Astrocyte (in vitro differentiated cells and primary cell): ENCODE measurements at places on chromosomes 3 and 15.
A peak's percentile ranks its signal among the peaks of the same experiment; 100 is the strongest.

GRCh38 chr3:129112308-129113052 is 9.1 kb downstream of the RAB43 start:
- H3K27me3 ChIP-seq = no peaks in the 10 kb centered on the region
- peaks cover 9% of the 10 kb centered on the region for H3K36me3 ChIP-seq
- peaks cover 5% of the 10 kb centered on the region for H3K4me1 ChIP-seq
- no peak overlapping the region for H3K27ac ChIP-seq
- no peak for DNase-seq

- peak; percentile 95 for DNase-seq
- peak overlapping the region; percentile 20 for H3K27ac ChIP-seq
- no peak overlapping the region for H3K4me3 ChIP-seq
- H3K4me1 ChIP-seq = peaks cover 11% of the 10 kb centered on the region
Observed at GRCh38 chr3:7875925-7876324, 625.7 kb upstream of the LMCD1 start.

GRCh38 chr3:193194371-193194770 is 46.7 kb upstream of the PLAAT1 start:
- H3K4me3 ChIP-seq = no peak overlapping the region
- no peaks in the 10 kb centered on the region for H3K4me1 ChIP-seq
- no peak for DNase-seq
- H3K27ac ChIP-seq = no peak overlapping the region
- no peaks in the 10 kb centered on the region for H3K27me3 ChIP-seq
- H3K36me3 ChIP-seq = no peaks in the 10 kb centered on the region

- no peak overlapping the region for H3K27ac ChIP-seq
- H3K36me3 ChIP-seq = no peaks in the 10 kb centered on the region
- no peak overlapping the region for H3K4me3 ChIP-seq
- no peaks in the 10 kb centered on the region for H3K4me1 ChIP-seq
- no peak for DNase-seq
Observed at GRCh38 chr15:67571648-67572415, 29.3 kb downstream of the MAP2K5 start.

DNA sequence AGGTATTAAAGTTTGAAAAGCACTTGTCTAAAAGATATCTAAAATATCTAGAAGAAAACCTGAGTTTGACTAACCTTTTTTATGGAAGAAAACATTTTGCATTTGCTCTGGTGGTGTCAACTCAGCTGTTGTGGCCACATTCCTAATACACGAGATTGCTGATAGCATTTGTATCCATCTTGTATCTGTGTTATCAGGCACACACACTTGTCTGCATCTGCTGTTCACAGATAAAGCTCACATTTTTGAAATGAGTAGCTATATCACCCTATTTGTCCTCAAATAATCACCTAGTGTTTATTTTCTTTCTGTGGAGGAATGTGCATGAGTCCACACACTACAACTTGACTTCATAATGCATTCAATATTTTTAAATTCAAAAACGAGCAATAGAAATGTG is 632.3 kb upstream of the NR2F2 start:
- no peak for DNase-seq
- no peaks in the 10 kb centered on the region for H3K36me3 ChIP-seq
- no peaks in the 10 kb centered on the region for H3K27me3 ChIP-seq
- H3K4me3 ChIP-seq = no peak overlapping the region
- H3K27ac ChIP-seq = no peak overlapping the region
- no peaks in the 10 kb centered on the region for H3K4me1 ChIP-seq

GRCh38 chr3:18066899-18067582 is 324.6 kb upstream of the TBC1D5 start:
- H3K4me1 ChIP-seq = peaks cover 5% of the 10 kb centered on the region
- H3K27me3 ChIP-seq = no peaks in the 10 kb centered on the region
- no peaks in the 10 kb centered on the region for H3K36me3 ChIP-seq
- DNase-seq = no peak
- H3K4me3 ChIP-seq = no peak overlapping the region

DNA sequence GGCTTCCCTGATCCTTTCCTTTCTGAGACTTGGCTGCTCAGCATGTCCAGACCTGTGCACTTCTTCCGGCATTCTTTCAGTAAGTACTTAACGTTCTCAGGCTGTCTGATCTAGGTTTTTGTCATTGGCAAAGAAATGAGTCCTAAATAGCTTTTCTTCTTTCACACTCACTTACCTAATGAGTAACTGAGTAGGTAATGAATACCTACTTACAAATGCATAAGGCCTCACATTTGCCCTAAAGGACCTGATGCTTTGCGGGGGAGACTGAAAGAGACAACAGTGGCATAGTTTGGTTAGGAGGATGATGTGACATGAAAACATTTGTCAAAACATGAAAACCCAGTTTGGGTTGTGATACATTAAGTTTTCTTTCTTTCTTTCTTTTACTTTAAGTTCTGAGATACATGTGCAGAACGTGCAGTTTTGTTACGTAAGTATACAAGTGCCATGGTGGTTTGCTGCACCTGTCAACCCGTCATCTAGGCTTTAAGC is 516.7 kb upstream of the CFAP20DC start:
- no peaks in the 10 kb centered on the region for H3K36me3 ChIP-seq
- peaks cover 10% of the 10 kb centered on the region for H3K4me1 ChIP-seq
- no peak for DNase-seq

GRCh38 chr3:160460033-160460432 is 10.4 kb upstream of the TRIM59 start:
- no peak for DNase-seq
- no peaks in the 10 kb centered on the region for H3K36me3 ChIP-seq
- H3K4me3 ChIP-seq = no peak overlapping the region
- H3K27me3 ChIP-seq = no peaks in the 10 kb centered on the region
- H3K4me1 ChIP-seq = no peaks in the 10 kb centered on the region

DNA sequence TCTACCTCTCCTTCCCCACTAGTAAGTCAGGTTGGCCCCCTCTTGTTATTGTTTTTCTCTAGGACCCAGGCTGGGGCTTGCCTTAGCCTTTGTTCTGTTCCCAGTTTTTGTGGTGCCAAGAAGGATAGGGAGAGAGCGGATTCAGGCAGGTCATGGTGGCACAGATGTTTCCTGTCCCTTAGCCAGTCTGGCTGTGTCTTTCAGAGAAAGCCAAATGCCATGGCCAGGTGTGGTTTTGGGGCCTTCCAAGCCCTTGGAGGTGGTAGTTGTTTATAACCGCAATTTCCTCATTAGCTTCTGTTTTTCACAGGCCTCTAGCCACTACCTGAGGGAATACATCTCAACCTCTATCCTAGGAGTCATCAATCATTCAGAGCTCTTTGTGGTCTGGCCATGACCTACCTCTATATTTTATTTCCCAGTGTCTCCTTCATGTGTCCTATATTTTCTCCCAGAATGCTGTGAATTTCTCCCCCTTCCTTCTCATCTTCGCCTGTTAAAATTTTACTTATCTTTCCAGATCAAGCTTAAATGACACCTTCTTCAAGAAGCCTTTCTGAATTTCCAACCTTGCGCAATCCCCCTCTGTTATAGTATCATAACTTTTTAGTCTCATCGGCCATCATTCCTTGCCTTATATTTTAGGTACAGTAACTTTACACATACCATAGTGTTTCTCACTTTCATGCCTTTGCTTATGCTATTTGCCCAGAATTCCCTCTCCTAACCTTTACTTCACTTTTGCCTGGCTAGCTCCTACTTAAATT is 38.2 kb downstream of the TIMP4 start:
- peaks cover 20% of the 10 kb centered on the region for H3K27me3 ChIP-seq
- H3K27ac ChIP-seq = no peak overlapping the region
- H3K4me1 ChIP-seq = no peaks in the 10 kb centered on the region
- no peak for DNase-seq

- H3K27ac ChIP-seq = no peak overlapping the region
- no peak for DNase-seq
- H3K4me1 ChIP-seq = no peaks in the 10 kb centered on the region
- H3K27me3 ChIP-seq = no peaks in the 10 kb centered on the region
Observed at GRCh38 chr3:78794431-78794830, 973.4 kb downstream of the ROBO1 start.

- H3K4me1 ChIP-seq = peaks cover 4% of the 10 kb centered on the region
- no peaks in the 10 kb centered on the region for H3K36me3 ChIP-seq
- no peak for DNase-seq
Observed at GRCh38 chr15:64354688-64355344, 1.2 kb downstream of the CSNK1G1 start.

DNA sequence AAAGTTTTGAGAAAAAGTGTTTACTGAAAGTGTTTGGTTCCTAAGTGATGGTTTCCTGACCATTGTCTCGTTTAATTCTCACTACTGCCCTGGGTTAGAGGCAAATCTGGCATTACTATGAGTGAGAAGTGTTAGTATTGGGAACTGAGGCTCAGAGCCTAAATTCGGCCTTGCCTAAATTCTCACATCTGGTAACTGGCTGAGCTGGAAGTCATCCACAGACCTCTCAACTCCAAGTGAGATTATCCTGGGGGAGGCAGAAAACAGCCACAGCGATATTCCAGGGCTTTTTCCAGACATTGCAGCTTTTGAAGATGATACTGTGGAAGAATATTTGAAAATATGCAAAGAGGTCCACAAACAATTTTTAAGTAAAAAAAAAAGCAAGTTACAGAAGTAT is 85.1 kb upstream of the TRA2B start:
- H3K4me1 ChIP-seq = peaks cover 17% of the 10 kb centered on the region
- H3K27ac ChIP-seq = no peak overlapping the region
- no peaks in the 10 kb centered on the region for H3K36me3 ChIP-seq
- no peak overlapping the region for H3K4me3 ChIP-seq
- DNase-seq = no peak

- peaks cover 17% of the 10 kb centered on the region for H3K27me3 ChIP-seq
- H3K27ac ChIP-seq = no peak overlapping the region
- no peaks in the 10 kb centered on the region for H3K4me1 ChIP-seq
- DNase-seq = no peak
- no peak overlapping the region for H3K4me3 ChIP-seq
Observed at GRCh38 chr15:66231394-66232266, 21.9 kb downstream of the MEGF11 start.

GRCh38 chr3:10178892-10179291 is 14.2 kb downstream of the IRAK2 start:
- peaks cover 6% of the 10 kb centered on the region for H3K4me1 ChIP-seq
- H3K27ac ChIP-seq = no peak overlapping the region
- no peaks in the 10 kb centered on the region for H3K36me3 ChIP-seq
- DNase-seq = no peak
